ENCODE measurements at places on chromosomes 2 and 18.

GRCh38 chr18:57901825-57902589, 98.9 kb upstream of the ATP8B1 start:
- no peak for DNase-seq

DNA sequence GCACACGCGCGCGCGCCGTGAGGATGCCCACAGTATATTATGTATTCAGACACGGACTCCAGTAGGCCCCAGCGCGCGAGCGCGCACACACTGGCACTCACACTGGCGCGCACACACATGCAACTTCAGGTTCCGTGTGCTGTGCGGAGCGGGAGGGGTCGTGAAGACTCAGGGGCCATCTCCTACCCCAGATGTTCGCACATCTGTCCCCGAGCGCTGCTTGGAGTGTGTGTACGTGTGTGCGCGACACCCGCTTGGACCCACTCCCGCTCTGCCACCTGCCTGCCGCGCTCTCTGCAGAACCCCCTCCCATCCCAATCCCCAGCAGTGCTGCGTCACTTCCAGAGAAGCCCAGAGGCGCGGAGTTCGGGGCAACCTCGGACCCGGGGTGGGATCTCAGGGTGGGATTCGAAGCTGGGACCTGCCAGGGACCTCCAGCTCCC, 2.6 kb downstream of the NRP2 start:
- DNase-seq = peak; percentile 46

DNA sequence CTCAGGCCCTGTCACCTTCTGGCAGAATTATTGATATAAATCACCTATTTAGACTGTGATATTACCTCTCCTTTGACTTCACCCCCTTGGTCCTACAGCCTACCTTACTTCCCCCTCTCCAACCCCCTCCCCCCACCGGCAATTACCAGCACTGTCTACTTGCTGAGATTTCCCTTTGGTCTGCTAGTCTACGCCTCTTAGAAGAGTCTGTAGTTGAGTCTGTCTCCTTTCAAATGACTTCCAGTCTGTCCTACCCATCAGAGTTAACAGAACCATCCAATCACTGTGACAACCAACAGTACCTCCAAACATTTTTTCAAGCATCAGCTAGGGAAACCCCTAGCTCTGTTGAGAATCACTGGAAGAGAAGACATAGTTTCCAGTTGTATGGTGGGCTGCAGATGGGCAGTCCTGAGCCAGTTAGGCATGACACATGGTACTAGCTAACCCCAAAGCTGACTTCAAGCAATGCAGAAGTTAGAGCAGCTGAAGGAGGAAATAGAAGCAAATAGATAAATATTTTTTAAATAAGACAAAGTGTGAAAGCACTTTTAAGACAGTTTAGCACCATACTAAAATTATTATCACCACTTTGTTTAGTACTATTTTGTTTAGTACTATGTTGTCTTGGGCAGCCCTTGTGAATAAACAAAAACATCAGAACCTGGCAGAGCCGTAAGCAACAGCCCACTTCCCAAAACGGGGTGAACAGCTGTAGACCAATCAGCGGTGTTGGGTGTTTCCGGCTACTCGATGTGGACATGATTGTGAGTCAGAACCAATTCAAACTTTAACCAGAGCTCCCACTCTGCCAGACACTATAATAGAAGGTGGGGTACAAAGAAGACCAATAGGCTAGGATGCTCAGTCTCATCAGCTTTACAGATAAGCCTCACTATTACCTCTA, 2.7 kb upstream of the ASNSD1 start:
- DNase-seq = no peak

- no peak for DNase-seq
Observed at GRCh38 chr2:6917071-6917760, at the start of gene RNF144A. Gene RNF144A, plus strand, starts transcription at chr2:6917412. Its CDS starts 79,515 bp downstream, at chr2:6996927.

DNA sequence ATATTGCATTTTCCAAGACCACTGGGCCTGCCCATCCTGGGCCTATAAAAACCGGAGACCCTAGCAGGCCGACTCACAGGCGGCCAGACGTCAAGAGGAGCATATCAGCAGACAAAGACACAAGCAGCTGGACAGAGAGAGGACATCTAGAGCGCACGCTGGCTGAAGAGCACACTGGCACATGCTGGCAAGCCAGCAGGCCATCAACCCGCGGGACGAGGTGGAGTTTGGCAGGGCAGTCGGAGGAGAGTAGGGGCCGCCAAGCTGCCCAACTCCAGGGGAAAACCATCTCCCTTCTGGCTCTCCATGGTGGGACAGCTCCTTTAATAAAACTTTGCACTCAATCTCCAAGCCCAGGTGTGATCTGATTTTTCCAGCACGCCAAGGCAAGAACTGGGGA, 36.6 kb upstream of the RAB27B start:
- DNase-seq = no peak

DNA sequence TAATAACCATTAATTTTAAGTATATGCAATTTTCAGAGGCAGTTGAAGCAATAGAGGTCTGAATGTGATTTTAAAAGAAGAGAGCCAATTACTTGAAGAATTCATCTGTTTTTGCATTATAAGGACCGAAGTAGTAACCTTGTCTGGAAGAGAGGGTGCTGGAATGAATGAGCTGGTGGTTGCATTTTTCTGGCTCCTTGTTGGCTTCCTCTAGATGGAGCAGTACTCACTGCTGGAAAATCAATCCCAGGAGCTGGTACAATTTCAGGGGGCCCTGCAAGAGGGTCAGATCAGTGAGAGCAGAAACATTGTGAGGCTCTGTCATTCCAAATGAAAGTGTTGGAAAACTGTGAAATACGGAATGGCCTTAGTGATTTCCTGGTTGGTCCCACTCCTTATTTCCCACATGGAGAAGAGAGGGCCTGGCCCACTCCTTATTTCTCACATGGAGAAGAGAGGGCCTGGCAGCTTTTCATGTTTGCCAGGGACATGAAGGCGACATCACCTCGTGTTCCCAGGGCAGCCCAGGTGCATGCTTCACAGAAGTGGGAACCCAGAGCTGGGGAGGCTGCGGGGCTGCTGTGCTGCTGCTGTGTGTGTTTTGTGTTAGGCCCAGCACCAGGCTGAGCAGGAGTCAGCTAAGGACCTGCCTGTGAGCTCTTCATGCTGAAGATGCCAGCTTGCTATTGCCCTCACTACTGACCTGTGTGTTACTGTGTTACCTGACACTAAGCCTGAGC, 197.4 kb downstream of the SNTG2 start:
- no peak for DNase-seq

- DNase-seq = no peak
Observed at GRCh38 chr2:119730671-119731177, 29.0 kb upstream of the PTPN4 start.

Data from nucleus accumbens (tissue), 56 donors.